ENCODE measurements at places on chromosomes 6 and 20. TPM values are rescaled to one million over a fixed set of nuclear protein-coding genes. Genes with fewer than 3 reads are reported as not detected.

DNA sequence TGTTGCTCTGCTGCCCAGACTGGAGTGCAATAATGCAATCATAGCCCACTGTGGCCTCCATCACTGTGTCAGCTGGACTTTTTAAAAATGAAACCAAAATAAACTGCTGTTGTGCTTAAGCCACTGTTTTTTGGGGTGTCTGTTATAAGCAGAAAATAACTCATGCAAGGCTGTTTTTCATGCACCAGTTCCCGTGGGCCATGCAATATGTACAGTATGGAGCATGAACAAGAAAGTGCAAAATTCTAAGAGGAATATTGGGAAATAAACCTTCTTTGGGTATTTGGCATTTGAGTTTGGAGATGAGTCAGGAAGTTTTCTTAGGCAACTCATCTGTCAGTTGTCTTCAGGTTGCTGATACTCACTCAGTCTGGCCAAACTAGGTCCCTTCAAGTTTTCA is 14.9 kb upstream of the ZFAND3 start:
- no peak for DNase-seq

DNA sequence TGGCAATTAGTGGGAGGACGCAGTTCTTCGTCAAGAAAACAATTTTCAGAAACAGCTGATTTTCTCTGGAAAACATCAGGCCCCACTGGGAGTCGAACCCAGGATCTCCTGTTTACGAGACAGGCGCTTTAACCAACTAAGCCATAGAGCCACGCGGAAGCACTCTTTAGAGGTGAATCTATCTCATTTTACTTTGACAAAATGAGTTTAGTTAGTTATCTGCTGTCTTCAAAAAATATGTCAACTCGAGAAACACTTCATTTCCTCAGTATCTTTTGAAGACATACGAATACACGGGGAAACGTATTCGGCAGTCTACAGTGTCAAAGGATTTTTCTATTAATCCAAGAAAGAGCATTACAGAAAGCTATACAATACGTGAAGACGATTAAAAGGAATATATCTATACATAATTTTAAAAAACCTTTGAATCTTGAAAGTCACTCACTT is 26.7 kb downstream of the GPX6 start:
- DNase-seq = no peak

- DNase-seq = no peak
Observed at GRCh38 chr20:56582542-56582941, 46.6 kb upstream of the TFAP2C start.

DNA sequence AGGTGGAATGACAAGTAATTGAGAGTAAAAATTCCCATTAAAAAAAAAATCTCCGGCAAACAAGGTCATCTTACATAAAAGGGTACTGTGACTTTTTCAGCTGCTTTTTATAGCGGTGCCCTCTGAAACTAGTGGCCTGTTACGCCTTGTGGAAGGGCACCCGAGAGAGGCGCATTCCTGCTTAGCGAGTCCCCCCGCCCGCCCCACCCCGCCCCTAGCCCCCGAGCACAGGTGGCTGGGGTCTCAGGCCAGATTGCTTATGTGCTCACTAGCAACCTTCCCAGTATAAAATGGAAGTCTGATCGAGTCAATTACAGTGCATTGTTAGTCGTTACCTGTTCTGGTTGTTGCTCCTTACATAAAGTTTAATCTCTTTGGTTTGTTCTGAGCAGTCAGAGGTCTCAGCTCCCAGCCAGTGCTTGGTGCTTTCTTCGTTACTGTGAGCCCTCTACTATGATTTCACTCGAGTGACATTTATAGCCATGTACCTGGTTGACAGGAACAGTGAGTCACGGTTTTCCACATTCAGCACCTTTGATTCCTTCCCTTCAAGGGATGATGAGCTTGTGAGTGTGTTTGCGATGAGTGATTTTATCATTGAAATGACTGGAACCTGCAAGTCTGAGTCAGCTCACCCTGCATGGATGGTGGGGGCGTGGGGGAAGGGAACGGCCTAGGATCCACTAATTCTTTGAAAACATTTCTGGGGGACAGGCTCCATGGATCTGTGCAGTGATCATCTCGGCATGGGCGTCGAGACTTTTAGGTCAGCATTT is 47.6 kb downstream of the ZDHHC14 start:
- no peak for DNase-seq

DNA sequence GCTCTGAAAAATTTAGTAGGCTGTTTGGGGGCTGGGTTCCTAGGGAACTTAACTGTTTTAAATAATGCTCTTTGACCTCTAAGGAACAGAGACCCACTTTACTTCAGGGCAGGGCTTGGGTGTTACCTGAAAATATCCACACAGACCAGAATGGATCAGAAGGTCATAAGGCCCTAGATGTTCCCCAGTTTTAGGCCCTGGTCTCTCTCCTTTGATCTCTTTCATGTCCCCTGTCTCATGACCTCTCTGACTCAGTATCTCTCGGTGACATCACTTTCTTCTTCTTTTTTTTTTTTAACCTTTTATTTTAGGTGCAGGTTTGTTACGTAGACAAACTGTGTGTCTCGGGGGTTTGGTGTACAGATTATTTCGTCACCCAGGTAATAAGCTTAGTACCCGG is 272.1 kb upstream of the SGK1 start:
- DNase-seq = no peak

DNA sequence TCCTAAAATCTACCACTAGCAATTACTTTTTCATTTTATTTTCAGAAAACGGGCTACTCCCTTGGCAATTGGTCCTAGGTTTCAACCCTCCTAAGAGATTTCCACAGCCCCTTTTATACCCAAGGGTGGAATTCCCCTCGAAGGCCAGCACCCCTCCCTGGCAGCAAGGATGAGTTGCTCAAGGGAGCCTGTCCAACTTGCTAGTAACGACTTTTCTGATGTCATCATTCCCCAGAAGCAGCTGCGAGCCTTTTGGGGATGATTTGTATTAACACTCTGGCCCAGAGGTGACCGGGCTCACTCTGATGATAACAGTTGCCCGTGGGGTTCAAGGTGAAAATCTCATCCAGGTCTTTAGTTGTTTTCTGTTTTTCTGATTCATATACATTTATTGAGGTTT is 30.7 kb upstream of the NAA20 start:
- no peak for DNase-seq

The PPP1R16B gene
- polyA plus RNA-seq = 47.0 TPM

The RAD21L1 gene
- not detected for polyA plus RNA-seq

DNA sequence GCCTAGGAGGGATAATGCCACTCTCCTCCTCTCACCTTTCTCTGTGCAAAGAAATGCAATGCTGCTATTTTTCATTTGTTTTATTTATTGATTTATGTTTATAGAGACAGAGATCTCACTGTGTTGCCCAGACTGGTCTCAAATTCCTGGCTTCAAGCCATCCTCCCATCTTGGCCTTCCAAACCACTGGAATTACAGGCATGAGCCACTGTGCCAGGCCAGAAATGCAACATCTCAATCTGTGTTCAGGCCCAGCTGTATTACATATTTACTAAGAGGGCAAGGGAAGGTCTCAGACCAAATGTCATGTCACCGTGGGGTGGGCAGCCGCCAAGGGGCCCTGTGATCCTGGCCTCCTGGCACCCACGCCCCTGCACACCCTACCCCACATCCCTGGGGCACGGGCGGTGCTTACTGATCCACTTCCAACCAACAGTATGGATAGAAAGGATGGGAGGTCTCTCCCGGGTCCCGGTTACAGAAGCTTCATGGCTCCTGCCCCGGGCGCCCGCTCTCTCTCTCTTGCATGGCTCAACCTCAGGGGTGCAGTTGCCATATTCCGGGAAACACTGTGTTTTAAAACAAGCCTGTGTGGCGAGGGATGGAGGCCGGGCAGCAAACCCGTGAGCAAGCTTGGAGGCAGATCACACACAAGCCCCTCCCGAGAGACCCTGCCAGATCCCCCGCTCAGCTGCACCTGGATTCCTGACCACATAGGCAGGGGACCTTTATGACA is 111.8 kb downstream of the AGPAT4 start:
- no peak for DNase-seq

DNA sequence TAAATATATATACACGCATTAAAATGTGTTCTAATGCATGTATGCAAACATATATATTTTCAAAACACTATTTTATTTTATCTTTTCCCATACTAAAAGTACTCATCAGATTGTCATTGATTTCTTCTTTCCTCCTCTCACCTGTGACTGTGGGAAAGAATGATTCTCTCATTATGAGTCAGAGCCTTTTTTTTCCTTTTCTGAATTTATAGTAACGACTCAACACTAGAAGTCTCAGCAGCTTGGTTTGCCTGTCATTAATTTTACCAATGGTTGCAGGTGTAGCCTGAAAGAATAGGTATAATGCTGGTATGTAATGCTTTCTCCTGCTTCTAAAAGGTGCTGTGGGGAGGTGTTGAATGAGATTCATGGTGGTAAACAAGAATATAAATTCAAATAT is 328.7 kb downstream of the UTRN start:
- DNase-seq = no peak

DNA sequence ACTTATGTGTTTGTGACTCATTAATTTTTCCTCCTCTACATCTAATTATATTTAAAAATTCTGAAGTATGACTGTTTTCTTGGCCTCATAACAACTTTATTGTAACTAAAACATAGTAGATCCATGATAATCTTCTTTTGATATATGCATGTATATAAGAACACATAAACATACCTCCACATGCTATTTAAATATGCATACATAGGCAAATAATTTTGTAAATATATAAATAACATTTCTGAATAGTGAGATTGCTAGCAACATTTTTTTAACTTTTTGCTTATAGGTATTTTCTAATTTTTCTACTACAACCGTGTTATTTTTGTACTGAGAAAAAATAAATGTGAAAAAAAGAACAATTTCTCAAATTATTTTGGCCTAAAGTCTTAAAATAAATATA is 627.6 kb downstream of the HTR1B start:
- no peak for DNase-seq

- DNase-seq = no peak
Observed at GRCh38 chr6:106126482-106126881, 40.3 kb downstream of the PRDM1 start.

DNA sequence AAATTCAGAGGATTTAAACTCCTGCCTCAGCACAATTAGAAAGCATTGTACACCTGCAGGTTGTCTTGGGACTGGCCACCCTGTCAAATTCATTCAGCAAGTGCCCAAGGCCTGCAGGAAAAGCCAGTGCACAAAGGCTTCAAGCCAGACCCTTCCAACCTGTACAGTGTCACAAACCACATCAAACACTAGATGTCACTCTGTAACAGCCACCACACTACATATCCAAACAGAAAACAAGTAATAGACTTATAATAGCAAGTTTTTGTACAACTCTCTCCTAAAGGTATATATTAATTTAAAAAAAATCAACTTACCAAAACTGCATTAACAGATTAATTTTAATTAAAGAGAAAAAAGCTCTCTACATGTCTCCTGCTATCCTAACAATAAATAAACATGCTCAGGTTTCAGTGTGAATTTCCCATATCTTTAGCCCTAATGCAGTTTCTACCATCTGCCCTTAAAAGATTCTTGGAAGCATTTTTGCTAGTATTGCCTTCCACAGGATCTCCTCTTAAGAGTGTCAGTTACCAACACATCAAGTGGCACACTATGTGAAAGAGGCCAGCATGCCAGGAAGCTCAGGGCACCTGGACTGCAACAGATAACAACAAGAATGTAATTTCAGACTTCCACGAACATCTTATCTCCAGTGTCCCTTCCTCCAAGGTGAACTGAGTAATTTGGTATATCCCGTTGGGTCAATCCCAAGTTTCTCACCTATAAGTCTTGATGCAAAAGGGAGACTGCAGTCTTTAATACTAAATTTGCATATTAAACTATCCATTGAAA is 47.5 kb downstream of the RALGAPA2 start:
- peak; percentile 29 for DNase-seq

- DNase-seq = no peak
Observed at GRCh38 chr20:47973519-47974233, 188.4 kb upstream of the SULF2 start.

The RBBP8NL gene
- not detected for polyA plus RNA-seq

GRCh38 chr6:112781241-112781640 is 434.1 kb downstream of the RFPL4B start:
- DNase-seq = no peak

DNA sequence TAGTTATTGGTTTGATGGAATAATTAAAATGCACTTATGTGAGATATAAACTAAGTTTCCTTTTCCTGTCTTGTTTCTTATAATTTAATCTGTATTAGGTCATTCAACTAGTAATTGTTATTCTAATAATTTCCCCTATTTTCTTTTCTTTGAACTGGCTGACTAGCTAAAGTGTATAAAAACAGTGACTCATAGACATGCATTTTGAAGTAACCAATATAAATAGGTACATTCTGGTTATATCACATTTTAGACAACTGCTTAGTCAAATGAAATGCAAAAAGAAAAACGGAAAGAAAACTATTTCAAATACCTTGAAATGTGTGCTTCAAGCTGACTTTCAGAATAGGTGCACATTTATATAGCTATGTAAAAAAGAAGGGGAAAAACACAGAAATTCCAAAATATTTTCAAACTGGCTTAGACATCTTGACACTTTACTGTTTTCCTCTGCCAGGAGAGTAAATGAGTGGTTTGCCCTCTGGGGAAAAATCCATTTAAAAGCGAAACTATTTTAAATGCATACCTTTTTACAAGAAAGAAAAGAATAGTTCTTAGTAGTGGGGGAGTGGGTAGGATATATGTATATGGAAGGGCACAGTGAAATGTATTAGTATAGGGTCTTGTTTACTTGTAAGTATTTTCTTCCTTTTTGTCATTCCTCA is 28.3 kb downstream of the KCNQ5 start:
- DNase-seq = no peak

The TMEM30A gene
- polyA plus RNA-seq = 156 TPM

- peak; percentile 26 for DNase-seq
Observed at GRCh38 chr6:23454080-23454976, 671.7 kb upstream of the NRSN1 start.

GRCh38 chr20:6919792-6920468 is 152.4 kb downstream of the BMP2 start:
- DNase-seq = no peak

GRCh38 chr20:25198663-25199383 is 3.3 kb downstream of the ENTPD6 start:
- DNase-seq = no peak

DNA sequence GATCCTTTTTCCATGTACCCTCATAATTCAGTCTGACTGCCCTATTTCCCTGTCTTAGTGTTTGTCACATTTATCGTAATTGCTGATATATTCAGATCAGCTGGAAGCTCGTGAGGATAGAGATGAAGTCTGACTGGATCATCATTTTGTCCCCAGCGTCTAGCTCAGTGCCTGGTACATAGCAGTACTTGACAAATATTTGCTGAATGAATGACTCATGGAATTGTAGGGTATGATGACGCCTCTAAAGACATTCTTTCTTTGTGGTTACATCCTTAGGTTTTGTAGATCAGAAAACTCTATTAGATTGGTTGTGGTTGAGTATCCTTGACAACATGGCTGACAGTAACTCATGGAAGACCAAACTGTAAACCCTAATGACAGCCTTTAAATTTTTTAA is 68.9 kb downstream of the MTHFD1L start:
- DNase-seq = no peak

The NKX2-2 gene
- polyA plus RNA-seq = 37.9 TPM

All from spinal cord (tissue), 10 donors.